Dermis blood vessel endothelial cell (primary cell): ENCODE measurements at places on chromosomes 1 and 21. TPM values are rescaled to one million over a fixed set of nuclear protein-coding genes. Genes with fewer than 3 reads are reported as not detected.

Gene UQCRH
- total RNA-seq: 236 and 706 TPM in 2 replicates

Gene SLC5A9
- total RNA-seq: 0.05 TPM in 1 of 2 replicates, not detected in the other

Gene GUCA2A
- not detected in 2 replicates for total RNA-seq

Gene DENND2D
- total RNA-seq: 2.6 and 2.7 TPM in 2 replicates

Gene SLC37A1
- 14.0 and 15.0 TPM in 2 replicates for total RNA-seq

Gene LCE1A
- not detected in 2 replicates for total RNA-seq

GRCh38 chr1:209040351-209040750, 543.2 kb upstream of the CAMK1G start:
- DNase-seq: no peak

DNA sequence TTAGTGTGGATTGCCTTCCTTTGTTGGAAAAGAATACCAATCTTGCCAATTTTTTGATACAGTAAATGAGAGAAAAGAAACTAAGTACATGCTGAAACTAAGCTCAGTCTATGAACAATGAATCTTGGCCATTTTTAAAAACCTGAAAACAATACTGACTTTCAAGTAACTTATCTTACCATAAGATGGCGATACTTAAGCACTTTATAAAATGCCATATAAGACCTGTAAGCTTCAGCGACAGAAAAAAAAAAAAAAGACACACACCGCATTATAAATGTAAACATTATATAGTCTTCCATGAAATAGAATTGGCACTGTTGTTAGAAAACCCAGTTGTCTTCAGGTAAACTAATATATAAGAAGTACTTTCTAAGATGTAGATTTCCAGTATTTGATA, 3.0 kb downstream of the OLFM3 start:
- DNase-seq: no peak

DNA sequence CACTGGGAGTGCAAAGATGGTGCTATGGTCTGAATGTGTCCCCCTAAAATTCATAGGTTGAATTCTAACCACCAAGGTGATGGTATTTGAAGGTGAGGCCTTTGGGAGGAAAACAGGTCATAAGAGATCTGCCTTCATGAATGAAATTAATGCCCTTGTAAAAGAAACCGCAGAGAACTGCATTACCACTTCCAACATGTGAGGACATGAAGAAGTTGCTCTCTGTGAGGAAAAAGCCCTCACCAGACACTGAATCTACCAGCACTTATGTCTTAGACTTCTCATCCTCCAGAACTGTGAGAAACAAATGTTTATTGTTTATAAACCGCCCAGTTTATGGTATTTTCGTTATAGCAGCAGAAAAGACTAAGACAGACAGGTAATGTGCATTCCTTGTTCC, 224.7 kb upstream of the C1orf87 start:
- DNase-seq: no peak

GRCh38 chr1:165287781-165288180, 68.7 kb downstream of the LMX1A start:
- DNase-seq: no peak

GRCh38 chr1:94463765-94464330, 45.7 kb downstream of the ABCD3 start:
- peak; percentile 71 for DNase-seq

GRCh38 chr1:243917863-243918565, 68.0 kb upstream of the AKT3 start:
- DNase-seq: peak; percentile 47

- no peak for DNase-seq
These were observed 401.8 kb downstream of the SRGAP2C start for GRCh38 chr1:121586369-121587229.
